ENCODE measurements at places on chromosomes 4 and X.

DNA sequence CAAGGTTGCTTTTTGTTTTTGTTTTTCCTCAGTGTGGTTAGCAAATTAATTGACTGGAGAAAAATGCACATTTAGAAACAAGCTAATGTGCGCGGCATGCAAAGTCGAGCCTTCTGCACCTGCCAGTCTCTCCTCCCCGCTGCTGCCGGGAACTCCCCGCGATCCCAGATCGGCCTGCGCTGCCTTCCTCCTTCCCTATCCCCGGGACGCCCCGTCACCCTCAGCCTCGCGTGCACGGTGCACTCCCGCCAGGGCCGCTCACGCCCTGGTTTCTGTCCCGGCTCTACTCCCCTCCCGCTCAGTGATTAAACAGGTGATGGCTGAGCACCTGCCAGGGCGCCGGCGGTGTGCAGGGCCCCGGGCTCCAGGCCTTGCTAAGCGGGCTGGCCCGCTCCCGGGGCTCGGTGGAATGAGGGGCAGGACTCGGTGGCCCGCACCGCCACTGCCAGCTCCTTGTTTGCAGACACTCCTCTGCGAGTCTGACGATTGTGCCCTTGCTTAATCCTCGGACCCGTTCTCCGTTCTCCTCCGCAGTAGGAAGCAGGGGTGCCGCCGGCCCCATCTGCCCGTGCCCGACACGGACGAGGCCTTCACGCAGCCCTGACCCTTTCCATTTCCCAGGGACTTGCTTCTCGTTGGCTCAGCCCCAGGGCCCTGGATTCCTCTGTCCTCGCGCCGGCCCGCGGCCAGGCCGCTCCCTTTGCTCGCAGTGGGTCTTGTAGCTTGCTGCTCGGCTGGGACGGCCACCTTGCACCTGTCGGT, 143.4 kb downstream of the TRIML1 start:
- peak; percentile 43 for DNase-seq

GRCh38 chr4:119785963-119786362, 157.4 kb upstream of the PDE5A start:
- DNase-seq = no peak

DNA sequence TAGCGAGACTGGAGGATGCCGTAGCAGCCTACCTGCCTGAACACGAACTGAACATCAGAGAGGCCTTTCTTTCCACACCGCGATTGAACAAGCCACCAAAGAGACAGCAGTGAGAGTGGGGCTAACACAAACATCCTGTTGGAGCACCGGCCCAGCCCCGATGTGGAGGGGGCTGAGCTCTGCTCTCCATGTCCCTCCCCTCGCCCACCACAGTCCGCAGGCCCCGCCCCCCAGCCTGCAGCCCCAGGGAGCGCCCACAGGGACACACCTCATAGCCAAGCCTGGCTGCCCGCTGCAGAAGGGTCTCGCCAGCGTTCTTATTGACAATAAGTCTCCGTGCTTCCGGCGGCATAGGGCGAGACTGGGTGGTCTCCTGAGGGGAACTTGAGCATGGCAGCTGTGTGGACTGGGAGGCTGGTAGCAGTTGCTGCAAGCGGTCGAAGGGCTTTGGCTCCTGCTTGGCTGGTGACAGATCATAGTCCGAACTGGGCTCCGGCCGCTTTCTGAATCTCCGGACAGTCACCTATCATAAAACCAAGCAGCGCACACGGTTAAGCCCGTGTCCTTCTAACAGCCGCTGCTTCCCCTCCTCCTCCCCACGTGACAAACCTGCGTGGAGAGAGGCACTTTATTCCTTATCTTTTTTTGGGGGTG, 35.8 kb downstream of the BCOR start:
- DNase-seq = peak; percentile 40

- DNase-seq = no peak
These were observed 503.0 kb upstream of the CPXCR1 start for GRCh38 chrX:88244066-88244465.

GRCh38 chr4:159177265-159178150, 74.6 kb downstream of the RAPGEF2 start:
- no peak for DNase-seq

DNA sequence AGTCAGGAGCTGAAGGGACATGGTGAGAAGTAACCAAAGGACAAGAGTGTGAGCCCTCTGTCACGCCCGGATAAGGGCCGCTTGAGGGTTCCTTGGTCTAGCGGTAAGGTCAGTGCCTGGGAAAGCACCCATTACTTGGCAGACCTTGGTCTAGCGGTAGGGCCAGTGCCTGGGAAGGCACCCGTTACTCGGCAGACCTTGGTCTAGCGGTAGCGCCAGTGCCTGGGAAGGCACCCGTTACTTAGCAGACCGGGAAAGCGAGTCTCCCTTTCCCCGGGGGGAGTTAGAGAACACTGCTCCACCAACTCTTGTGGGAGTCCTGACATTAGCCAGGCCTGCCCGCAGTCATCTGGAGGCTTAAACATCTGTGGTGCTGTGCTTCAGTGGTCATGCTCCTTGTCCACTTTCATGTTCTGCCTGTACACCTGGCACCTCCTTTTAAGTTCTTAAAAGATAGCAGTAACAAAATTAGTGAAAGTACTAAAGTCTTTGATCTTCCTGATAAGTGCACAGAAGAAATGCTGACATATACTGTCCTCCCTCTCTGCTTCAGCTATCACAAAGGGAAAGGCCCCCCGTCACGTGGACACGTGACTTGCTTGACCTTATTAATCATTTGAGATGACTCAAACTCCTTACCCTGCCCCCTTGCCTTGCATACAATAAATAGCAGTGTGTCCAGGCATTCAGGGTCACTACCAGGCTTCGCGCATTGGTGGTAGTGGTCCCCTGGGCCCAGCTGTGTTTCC, 9.3 kb upstream of the SEC24B start:
- no peak for DNase-seq

GRCh38 chrX:51878056-51878455, 15.4 kb upstream of the MAGED1 start:
- DNase-seq = no peak

DNA sequence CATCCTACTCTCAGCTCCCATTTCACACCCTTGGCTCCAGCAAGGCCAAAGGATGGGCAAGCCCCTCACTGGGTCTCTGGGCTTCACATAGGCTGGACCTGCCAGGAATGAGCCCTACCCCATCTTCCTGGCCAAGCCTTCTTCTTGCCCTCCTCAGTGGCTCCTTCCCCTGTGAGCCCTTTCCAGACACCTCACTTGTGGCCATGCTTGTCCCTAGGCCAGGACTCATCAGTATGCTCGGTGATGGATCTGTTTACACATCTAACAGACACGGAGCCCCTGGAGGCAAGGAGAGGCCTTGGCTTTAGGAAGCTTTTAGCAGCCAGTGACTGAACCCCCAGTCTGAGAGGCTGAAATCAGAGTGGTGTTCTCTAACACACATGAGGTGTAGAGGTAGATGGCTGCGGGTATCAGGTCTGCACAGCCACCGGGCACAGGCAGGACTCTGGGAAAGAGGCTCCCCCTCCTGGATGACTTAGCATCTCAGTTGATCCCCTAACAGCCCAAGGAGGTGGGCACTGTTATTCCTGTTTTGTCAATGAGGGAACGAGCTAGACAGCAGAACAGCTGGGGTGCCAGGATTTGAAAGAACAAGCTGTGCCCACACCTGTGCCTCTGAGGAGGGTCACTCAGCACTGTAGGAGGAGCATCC, 44.8 kb downstream of the PPP2R2C start:
- DNase-seq = no peak

GRCh38 chrX:70032792-70033191, 16.9 kb downstream of the AWAT2 start:
- DNase-seq = no peak

DNA sequence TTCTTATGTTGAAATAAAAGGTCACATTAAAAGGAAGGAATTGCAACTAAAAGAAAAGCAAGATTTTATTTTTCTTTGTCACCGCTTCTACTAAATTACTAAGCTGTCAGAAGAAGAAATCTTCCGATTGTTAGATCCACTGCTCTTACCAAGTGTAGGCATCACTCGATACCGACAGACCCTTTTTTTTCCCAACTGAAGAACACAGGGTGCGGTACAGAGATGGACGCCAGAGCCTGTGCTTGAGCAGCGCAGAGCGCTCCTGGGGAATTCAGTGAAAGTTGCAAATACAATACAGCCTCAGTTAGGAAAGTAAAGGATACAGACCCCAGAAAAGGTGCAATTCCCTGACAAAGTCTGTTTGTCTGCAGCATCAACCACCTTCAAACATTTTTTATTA, 94.9 kb upstream of the WDR17 start:
- DNase-seq = no peak

- no peak for DNase-seq
These were observed 100.9 kb upstream of the WDFY3 start for GRCh38 chr4:85067342-85067741.

- no peak for DNase-seq
These were observed 121.4 kb downstream of the GPAT3 start for GRCh38 chr4:83657336-83657735.

GRCh38 chr4:187193141-187193540, 469.5 kb upstream of the FAT1 start:
- no peak for DNase-seq

DNA sequence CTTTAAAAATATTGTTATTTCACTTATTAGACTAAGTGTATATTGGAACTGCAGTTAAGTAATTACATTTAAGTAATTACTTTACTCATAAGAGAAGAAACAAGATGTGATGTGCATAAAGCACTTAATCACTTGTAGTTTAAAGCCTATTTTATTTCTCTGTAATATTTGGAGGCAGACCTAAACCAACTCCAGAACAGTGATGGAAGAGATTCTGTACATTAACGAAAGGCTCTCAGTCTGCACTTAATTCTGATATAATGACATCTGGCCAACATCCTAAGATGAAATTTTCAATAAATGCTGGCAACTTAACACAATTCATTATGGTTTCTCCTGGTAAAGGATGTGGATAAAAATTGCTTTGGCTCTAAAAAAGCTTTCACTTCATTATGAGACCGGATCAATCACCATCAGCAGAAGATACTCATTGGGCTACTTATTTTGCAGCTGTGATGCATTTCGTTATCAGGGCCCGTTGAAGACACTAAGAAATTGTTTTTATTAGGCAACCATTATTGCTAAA, 342.6 kb downstream of the C4orf33 start:
- no peak for DNase-seq

DNA sequence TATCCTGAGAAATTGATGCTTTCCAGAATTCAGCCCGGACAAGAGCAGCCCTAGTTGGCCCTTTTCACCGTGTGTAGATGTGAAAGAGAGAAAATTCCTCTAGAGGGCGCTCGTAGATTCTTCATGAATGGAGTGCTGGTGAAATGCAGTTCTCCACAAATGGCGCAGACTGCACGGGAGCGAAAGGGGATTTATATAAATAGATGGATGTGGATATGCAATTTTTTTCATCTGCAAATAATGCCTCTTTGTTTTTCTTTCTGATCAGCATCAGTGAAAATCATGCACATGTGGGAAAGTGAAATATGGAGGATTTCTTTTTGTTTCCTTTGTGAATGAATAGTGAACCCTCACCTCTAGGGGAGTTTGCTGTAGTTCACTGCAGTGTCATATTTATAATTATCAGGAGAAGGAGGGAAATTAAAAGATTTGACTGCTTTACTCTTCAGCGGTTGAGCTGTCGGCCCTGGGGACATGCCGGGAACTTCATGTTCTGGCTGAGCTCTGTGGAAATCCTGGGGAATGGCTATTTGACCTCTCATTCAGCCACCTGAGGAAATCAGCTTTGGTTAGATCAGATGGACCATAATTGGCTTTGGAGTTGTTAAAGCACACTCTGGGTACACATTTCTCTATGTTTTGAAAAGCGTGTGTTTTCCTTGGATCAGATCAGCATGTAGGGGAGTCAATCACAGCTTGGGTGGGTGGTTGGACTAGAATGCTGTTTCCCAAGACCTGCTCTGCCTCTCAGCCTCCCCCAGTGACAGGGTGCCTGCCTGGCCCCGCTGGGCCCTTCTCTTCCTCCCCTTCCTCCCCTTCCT, 115.0 kb upstream of the SHISA3 start:
- DNase-seq = peak; percentile 58

DNA sequence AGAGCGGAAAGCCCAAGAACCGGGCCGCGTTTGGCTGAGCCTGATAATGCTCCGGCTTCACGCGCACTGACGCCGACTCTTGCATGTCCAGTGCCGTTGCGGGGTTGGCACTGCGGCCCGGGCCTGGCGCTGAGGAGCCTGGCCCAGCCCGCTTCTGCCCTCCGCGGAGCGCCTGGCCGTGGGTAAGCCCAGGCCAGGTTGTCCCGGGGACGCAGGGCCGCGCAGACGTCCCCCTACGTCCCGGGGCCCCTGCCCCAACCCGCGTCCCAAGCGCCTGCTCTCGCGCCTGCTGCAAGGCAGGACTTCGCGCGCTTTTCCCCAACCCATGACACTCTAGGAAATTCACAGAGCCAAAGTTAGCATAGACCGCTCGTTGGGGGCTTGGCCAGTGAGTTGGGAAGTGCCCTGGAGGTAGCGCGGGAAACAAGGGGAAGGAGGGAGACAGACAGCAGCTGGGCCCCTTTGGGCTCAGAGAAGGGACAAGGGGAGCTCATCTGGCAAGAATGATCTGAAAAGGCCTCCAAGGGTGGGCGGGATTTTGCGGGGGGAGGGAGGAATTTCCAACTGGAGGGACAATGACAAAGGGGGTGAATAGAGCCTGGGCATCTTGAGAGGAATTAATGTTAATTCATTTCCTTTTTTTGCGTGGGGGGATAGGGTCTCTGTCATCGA, 665 bp upstream of the LRPAP1 start:
- no peak for DNase-seq

DNA sequence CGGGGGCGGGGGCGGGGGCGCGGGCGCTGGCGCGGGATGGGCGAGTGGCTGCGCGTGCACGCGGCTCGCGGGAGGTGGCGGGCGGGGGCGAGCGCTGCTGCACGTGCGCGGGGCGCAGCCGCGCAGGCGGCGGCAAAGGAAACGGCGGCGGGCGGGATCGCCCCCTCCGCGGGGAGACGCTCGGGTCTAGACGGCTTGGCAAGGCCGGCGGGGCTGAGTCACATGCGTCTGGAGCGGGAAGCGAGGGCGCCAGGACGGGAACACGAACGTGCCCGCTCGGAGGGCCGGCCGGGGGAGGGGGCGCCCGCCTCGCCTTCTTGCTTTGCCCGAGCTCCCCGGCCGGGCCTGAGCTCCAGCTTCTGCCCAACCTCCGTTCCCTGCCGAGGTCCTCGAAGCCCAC, 4.3 kb upstream of the HAUS7 start:
- DNase-seq = peak; percentile 52

- no peak for DNase-seq
These were observed 61.5 kb upstream of the ADRA2C start for GRCh38 chr4:3704669-3705068.

DNA sequence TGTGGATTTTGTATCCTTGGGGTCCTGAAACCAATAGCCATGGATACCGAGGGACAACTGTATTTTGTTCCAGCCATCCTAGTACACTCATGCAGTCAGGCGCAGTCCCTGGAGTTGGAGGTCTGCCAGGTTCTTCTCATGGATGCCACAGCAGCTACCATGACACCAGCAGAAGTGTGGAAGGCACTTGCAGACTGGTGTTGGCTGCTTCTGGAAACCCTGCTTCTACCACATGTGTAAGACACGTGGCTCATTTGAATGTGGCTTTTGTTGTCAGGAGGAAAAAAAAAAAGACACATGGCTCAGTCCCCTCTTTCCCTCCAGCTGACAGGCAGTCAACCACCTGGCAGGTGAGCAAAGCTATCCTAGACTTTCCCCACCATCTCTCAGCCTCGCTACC, 19.4 kb downstream of the DRD5 start:
- DNase-seq = no peak

- peak; percentile 44 for DNase-seq
These were observed 9.7 kb upstream of the GEMIN8 start for GRCh38 chrX:14039344-14039743.

- DNase-seq = no peak
These were observed 389.4 kb downstream of the OPHN1 start for GRCh38 chrX:68043713-68044438.

Measured in nephron progenitor cell (in vitro differentiated cells).